ENCODE measurements at places on chromosomes 1 and 21.

DNA sequence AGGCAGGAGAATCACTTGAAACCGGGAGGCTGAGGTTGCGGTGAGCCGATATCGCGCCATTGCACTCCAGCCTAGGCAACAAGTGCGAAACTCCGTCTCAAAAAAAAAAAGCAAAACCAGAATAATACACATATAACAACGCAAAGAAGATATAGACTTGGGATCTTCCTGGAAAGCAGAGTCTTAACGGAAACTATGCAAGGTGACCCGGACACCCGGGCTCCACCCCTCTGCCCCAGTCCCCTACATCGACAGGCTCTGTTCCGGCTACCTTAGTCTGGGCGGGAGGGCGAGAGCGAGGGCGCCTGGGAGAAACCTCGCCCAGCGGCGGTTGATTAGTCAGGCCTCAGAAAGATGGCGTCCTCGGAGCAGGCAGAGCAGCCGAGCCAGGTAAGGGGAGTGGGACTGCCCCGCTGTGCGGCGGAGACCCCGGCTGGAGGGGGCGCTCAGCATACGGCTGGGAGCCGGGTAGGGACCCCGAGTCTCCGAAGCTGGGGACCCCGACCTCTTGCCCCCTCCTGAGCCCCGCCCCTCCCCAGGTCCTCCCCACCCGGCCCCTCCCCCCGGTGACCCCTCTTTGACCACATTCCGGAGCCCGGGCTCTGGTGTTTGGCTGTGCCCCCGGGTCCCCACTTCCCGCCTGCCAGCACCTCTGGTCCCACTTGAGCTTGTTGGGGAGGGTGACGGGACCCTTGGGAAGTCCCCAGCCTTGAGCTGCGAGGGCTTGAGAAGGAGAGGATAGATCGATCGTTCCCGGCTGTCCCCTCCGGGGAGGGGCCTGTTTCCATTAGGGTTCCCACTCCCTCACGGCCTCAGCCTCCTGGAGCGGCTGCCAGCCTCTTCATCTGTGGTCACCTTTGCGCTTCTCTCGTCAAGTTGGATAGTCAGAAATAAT, at the start of gene PEX14:
Gene PEX14, plus strand, starts transcription at position 338 of the 895 bp plus-strand sequence. Its CDS starts 17 bp downstream, at position 355.
- DNase-seq: peak; percentile 80

- no peak for DNase-seq
Measured at GRCh38 chr1:40855513-40855912, 6.7 kb downstream of the CITED4 start.

GRCh38 chr1:243261390-243261789, 5.5 kb downstream of the SDCCAG8 start:
- DNase-seq: no peak

DNA sequence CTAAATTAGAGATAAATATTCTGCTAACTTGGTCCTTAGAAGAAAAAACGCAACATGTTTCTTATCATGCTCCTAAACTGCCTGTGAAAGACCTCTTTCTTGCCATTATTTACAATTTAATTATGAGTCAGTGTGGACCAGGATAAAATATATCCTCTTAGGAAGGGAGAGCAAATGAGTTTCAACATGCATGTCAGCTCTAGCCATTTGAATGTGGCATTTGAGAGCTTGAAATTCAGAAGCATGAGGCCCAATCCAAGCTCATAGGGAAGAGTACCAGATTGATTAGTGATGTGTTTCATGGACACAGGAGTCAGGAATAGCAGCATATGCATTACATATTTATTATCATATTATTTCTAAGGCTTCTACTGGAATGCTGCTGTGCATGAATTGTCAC, 39.3 kb downstream of the TBX15 start:
- DNase-seq: no peak

- DNase-seq: no peak
Measured at GRCh38 chr21:33308586-33309490, 15.9 kb upstream of the IFNAR1 start.

- no peak for DNase-seq
Measured at GRCh38 chr1:217010253-217010652, 287.0 kb upstream of the ESRRG start.

DNA sequence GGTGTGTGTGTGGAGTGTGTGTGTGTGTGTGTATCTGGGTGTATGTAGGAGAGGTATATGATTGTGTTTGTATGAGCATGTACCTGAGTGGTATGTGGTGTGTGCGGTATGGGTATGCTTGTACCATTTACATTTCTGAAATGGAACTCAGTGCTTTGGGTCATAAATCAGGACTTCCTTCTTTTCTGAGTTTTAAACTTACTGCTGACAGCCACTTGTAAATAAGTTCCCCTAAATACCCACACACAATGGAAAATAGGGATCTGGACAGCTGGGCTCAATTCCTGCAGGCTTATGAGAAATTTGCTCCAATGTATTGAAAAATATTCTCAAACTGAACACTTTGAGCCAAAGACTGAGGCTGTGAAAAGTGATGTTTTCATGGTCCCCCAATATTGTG, 293.6 kb downstream of the HLX start:
- no peak for DNase-seq

GRCh38 chr1:91732291-91733107, 153.5 kb downstream of the TGFBR3 start:
- no peak for DNase-seq

- no peak for DNase-seq
Measured at GRCh38 chr1:3664700-3665375, 12.5 kb downstream of the TP73 start.

- no peak for DNase-seq
Measured at GRCh38 chr1:63984930-63985290, 211.1 kb downstream of the ROR1 start.

- DNase-seq: no peak
Measured at GRCh38 chr1:226355016-226355415, 46.1 kb upstream of the LIN9 start.

DNA sequence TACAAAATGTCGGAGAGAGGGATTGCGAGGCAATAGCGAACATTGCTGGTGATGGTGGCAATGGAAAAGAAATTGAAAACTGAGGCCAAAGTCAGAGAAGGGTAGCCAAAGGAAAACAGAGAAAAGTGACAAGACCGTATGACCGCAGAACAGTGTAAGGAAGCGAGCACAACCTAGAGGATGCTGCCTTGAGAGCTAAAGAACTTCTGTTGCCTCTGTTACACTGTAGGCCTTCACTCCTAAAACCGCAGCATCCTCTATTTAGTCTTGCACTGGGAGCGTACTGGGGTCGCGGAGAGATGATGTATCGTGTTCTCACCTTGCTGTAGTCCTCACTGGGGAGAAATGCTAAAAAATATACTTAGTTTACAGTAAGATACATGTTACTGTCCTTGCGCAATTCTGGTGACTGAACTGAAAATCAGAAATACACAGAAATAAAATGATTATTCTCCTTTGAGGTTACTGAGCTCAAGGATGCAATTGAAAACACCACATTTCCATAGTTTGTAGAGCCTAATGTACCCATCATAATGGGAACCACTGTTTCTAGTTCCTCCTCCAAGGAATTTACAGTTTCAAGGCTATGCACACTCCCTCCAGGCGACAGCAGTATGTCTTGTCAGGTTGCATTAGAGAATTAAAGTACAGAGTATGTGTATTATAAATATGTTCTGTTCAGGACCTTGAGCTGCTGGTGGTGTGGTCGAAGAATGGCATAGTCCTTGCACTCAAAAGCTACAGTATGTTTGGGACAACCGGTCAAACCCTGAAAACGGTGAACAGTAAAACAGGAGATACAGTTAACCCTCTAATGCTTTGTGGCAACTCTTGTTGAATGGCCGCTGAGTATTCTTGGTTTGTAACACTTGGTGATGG, 1.3 kb downstream of the NEK7 start:
- no peak for DNase-seq

DNA sequence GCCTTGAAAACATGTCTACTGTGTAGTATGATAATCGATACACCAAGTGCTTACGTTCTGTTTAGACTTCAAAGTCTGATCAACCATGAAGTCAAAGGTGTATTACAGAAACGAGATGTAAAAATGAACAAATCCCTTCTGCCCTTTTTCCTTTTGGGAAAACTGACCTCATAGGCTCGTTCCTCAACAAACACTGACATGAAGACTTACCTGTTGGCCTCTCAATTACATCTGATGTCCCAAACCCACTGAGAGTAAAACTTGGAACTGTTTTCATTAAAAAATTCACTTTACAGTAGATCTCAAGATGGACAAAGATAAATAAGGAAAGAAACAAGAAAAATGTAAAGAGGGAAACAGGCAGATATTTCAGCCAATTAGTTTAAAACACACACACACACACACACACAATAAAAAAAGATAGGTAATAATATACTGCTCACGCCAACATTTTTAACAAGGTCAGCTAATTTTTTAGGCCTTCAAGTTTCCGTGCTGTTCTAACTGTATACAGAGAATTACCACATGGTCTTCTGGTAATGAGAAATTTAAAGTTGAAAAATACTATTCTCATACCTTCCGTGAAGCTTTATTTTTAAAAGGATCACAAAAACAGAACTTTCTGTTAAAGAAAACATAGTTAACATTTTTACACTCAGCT, 2.1 kb downstream of the HMGN1 start:
- no peak for DNase-seq

DNA sequence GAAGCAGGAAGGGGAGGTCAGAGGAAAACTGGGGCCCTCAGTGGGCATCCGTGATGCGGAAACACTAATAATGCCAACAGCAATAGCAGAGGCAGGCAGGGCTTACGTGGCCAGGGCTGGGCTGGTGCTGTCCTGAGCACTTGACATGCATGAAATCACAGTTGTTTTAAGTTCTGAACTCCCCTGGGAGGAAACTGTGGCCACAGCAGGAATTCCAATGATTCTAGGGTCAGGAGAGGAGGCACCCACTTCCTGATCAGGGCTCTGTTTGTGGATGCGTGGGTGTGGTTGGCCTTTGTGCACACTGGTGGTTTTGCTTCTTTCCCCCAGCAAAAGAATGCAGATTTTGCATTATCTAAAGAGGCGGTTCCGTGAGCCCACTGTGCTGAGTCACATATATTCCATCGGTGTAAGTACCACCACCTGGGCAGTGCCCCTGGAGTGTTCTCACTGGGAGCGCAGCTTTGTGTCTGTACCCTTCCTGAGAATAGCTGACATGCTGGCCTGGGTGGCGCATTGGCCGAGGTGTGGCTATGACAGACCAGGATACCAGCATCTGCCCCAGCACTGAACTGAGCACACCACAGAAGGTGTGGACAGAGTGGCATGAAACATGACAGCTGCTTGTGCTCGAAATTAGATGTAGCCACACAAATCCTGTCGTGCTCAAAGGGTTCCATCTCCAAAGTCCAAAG, 71.0 kb downstream of the PDE9A start:
- DNase-seq: no peak

DNA sequence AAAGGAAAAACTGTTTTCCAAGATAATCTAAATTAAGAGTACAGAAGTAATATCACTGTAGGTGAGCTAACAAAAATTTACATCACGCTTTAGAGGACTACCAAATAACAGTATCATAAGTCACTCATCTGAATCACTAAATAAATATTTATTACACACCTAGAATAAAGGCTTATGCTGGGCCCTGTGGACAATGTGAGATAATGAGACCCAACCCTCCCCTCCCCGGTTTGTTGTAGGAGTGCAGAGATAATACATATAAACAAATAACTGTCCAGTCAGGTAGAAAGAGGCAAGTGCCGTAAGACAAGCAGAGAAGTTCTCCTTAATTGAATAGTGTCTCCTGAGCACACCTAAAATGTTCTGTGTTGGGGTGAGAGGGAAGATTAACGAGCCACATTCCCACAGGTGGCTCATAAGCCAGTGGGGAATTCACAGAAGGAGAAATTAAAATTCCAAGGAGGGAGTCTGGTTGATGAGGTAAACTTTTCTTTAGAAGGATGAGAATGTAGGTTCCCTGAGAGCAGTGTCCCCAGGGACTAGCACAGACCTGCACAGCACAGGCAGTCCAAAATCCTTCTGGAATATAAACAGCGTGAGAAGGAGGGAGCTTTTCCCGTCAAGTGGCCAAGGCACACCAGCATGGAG, 241.4 kb downstream of the NFIA start:
- DNase-seq: no peak

- no peak for DNase-seq
Measured at GRCh38 chr1:222631611-222632208, 13.8 kb downstream of the MIA3 start.

DNA sequence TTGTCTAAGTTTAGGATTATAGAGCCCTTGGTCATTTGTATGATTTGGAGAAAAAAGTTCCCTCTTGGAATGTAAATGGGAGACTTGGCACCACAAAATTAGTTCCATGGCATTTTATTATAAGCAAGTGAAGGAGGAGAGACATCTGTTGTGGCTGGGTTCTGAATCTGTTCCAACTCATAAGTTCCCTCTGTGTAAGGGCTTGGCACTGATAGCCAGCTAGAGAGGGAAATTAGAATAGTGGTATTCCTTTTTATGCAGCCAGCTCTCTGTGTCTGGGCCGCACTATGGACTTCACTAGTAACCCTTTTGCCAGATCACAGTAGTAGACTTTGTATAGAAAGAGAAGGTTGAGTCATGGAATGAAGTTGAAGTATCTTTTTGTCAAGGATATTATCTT, 31.1 kb downstream of the GNAI3 start:
- DNase-seq: no peak

DNA sequence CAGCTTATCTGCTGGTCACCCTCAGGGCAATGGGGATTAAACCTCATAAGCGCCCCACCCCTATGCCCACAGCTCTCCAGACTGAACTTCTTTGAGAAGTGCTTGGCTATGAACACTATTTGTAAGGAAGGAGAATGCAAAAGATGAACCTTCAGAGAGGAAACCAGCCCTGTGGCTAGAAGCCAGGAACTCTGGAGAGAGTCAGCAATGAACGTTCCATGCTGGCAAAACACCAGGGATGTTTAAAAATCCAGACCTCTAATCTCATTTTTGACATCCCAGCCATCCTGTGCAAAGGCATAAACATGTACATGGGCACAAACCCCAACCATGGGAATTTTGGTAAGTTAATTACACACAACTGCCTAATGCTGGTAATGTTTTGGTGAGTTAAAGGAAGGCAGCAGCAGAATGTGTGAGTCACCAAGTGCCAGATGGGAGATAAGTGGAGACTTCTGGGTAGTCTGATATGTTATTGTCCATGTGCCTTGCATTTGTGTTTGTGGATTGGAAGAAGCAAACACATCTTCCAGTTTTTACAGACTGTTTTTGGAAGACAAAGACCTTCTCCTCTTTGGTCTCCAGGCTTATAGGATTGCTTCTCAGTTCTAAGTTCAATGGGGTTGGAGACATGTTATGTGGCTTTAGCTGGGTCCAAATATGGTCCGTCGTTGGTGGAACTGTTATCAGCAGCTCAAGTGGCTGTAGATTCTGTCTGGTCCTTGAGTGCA, 174.1 kb upstream of the ETV3 start:
- no peak for DNase-seq

DNA sequence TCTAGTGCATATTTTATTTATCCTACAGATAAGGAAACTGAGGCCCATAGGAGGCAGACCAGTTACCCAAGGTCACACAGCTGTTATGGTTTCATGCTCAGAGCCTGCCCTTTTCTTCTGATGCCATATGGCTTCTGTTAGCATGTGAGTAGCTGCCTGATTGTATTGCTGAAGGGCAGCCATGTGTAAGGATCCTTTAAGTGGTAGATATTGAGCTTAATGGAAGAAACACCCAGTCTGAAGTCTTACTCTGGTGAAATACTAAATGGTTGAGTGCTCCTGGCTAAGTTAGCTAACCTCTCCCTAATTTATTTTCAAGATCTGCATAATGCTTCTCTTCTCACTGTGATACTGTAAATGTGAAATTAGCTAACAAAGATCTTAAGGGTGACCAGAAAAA, 30.9 kb downstream of the ADAMTS5 start:
- no peak for DNase-seq

All from anterior cingulate cortex (tissue), 58 donors.